ENCODE measurements at places on chromosomes 2 and 18. TPM values are rescaled to one million over a fixed set of nuclear protein-coding genes. Genes with fewer than 3 reads are reported as not detected.

The ADCY3 gene
- 12.1 TPM for total RNA-seq

The FSIP2 gene
- 0.10 TPM for total RNA-seq

The IL1RN gene
- total RNA-seq = 0.24 TPM

The ZSWIM2 gene
- not detected for total RNA-seq

The FAM117B gene
- total RNA-seq = 1.0 TPM

The TDRD15 gene
- not detected for total RNA-seq

The PARD6G gene
- total RNA-seq = 1.3 TPM

The LIPG gene
- total RNA-seq = 2.2 TPM

The NAT8 gene
- not detected for total RNA-seq

DNA sequence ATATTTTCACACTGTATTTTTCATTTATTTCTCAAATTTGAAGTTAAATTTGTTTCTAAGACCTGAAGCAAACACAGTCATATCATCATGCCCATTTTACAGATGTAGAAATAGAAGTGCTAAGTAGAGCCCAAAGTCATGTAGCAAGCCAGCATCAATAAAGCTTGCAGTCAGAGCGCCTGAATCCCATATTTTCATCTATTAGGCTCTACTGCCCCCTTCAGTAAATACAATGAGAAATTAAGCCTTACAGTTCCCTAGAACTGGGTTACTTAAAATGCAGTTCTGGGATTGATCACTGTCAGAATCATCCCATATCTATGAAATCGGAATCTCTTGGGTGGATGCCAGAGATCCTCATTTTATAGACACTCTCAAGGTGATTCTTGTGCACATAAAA, 419.9 kb downstream of the TGIF1 start:
- no peak for DNase-seq

GRCh38 chr2:232652505-232652851, 19.1 kb downstream of the EFHD1 start:
- no peak for DNase-seq

GRCh38 chr2:226115832-226116200, 683.8 kb downstream of the IRS1 start:
- no peak for DNase-seq

- DNase-seq = no peak
These were observed 226.1 kb upstream of the KLHL14 start for GRCh38 chr18:32998921-32999320.

GRCh38 chr2:230968921-230969658, 26.8 kb upstream of the SPATA3 start:
- no peak for DNase-seq

GRCh38 chr18:1539276-1539675, 634.6 kb downstream of the ADCYAP1 start:
- DNase-seq = no peak

DNA sequence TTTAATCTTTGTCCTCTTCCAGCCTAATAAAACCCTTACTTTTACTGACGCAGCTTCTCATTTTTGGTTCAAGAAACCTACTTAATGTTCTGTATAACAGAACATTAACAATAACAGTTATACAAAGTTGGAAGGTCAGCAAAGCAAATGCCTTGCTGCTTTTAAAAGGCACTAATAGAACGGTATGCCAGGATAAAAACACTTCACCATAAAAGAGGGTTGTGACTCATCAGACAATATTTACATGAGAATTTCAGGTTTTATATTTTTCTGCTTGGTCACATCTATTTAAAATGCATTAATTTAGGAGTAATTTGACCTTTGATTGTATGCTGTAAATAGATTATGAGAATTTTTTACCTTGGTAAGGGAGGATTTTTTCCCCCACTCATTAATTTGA, 3.0 kb downstream of the KLHL41 start:
- no peak for DNase-seq

DNA sequence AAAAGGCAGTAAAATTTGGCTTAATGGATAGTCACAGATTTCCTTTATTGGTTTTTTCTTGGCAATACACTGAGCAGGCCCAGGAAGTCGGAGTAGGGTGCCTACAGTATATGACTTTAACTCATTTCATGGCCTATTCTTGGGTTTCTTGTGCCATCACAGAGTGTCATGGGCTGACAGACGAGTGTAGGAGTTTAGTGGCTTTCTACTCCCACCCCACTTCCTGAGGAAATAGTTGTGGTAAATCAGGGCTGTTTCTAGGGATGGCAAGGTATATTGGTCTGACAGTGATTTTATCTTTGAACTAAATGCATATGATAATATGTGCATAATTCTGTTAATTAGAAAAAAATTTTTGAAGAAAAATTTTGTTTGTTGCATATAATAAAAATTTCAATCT, 100.1 kb downstream of the PLCL1 start:
- no peak for DNase-seq

DNA sequence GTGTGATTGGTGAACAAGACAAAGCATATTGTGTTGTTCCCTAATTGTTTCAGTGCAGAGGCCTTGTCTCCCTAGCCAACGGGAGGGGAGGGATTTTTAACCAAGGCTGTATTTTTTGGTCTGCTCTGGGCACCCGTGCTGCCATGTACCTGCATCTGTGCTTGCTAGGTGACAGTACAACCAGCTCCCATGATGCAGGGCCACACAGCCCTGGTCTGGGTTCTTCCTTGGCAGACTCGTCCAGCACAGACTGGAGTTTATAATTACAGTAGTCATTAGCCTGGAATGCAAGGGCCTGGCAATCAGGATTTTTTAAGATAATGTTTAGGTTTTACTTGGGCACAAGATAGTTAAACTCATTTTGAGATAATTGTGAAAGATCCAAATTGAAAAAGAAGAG, 36.4 kb downstream of the TCF7L1 start:
- DNase-seq = no peak

DNA sequence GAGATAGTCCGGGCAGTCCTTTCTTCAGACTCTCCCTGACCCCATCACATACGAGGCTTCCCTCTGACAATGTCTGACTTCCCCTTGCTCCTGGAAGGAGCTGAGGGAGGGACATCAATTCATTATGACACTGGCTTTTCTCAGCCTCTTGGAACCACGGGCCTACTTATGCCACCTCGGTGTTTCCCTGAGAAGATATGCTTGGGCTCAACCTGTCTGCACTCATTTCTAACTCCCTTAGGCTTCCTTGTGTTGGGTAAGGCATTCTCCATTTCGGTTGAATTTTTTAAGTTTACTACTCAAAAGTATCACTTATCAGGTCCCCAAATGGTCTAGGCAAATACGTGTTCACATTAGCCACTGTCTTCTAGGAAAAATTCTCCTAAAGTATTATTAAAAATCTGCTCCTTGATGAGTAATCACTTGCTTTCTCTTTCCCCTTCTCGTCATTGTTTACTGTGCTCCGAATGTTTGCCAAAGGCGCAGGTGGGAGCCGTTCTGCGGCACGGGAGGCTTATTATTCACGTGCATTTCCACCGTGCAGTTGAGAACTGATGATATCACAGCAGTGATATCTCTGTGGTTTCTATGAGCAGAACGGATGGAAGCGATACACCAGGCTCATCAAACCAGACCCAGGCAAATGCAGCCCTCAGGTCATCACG, 33.1 kb downstream of the ARL4C start:
- DNase-seq = no peak

DNA sequence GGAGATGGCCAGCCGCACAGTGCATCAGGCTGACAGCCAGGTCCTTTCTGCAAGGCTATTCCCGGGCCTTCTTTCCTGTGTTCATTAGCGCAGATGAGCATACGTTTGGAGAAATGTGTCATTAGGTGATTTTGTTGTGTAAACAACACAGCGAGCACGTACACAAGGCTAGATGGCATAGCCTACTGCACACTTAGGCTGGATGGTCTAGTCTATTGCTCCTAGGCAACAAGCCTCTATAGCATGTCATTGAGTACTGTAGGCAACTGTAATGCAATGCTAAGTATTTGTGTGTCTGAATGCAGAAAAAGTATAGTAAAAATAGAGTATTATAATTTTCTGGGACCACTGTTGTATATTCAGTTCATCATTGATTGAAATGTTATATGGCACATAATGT, 50.9 kb upstream of the PHLPP1 start:
- no peak for DNase-seq

DNA sequence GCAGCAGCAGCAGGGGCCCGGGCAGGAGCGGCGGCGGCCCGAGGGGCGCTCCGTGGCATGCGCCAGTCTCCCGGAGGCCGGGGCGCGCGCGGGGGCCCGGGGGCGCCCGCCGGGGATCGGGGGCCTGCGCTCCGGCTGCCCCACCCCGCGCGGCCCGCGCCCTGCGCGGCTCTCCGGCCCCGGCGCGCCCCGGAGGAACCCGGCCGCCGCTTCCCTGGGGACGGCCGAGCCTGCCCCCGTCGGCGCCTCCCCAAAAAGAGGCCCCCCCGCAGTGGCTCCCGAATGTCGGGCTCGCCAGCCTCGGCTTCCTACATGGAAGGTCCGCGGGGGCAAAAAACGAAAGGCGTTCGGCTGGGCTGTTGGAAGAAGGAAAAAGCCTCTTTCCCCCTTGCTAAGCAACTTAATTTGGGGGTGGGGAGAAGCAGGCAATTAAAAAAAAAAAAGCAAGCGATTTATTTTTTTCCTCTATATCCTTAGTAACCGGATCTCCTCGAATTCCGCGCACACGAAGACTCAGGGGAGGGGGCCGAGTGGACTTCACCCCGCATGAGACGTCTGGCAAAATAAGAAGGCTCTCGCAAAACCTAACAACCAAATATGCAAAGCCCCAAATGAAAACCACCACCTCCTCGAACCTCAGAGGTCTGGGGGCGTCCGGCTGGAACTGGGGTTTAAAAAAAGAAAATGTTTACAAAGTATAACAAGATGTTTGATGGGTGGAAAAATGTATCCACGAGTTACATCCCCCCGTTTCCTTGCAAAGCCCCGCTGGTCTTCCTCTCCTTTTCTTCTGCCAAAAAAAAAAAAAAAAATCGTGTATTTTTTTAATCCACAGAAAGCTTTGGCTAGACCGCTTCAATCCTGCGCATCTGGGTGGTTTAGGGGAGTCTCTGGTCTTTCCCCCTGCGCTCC, at the start of gene SMAD7:
Gene SMAD7, minus strand, starts transcription at position 430 of the 912 bp plus-strand sequence. CDS start 541 bp downstream, outside the sequence.
- DNase-seq = peak; percentile 56

- no peak for DNase-seq
These were observed 586.0 kb upstream of the VRK2 start for GRCh38 chr2:57460396-57461276.

- DNase-seq = no peak
These were observed 255.7 kb downstream of the CELF4 start for GRCh38 chr18:37309861-37310260.

GRCh38 chr2:135048122-135048521, 875 bp upstream of the MAP3K19 start:
- no peak for DNase-seq

GRCh38 chr2:230944123-230944653, 19.1 kb upstream of the GPR55 start:
- no peak for DNase-seq

DNA sequence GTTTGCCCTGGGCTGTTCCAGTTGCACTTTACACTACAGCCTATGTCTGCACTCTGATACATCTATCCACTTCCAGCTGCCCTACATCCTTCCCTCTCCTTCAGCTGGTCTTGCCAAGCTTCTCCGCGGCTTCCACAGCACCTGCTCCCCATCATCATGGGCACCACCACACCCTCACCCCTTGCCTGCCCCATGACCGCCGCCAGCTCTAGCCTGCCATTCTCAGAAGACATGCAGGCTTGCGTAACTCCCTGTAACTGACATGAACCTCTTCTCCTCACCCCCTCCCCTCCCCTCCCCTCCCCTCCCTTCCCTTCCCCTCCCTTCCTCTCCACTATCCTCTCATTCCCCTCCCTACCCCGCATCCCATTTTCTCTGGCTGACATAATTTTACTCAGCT, 46.0 kb downstream of the PAX8 start:
- DNase-seq = no peak

GRCh38 chr2:28394997-28395333, 2.3 kb downstream of the FOSL2 start:
- no peak for DNase-seq

DNA sequence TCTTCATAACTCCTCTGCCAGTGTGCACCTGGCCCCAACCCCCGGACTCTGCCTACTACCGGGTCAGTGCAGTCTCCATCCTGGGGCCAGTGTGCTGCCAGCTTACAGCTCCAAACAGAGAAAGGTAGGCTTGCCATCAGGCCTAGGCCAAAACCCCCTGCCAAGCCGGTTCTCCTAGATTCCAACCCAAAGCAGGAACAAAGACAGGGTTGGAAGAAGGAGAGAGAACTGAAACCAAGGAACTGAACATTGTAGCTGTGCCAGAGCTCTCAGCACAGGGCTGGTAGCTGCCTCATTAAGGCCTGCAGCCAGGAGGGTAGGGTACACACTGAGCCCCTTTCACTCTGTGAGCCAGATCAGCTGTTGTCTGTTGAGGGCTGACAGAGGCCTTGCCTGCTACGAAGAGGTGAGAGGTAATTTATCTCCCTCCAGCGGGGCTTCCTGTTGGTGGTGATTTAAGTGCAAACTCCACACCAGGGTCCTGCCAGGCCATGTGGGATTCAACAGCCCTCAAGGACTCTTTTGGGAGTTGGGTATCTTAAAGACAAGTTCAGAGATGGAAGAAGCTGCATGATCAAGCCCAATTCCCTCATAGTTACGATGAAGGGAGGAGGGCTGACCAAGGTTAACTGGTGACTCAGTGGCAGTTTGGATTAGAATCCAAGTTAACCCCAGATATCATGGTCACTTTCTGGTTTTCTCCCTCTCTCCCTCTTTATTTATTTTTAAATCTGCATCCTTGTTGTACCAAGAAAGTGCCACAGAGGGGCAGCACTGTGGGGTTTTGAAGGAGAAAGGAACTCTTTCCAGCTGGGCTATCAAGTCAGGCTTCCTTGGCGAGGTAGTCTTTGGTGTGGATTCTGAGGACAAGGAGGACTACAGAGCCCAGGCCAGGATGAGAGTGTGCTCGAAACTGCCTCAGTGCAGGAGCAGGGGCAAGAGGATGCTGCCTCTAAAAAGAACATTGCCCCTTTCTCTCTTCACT, 48.1 kb downstream of the CYRIA start:
- no peak for DNase-seq

DNA sequence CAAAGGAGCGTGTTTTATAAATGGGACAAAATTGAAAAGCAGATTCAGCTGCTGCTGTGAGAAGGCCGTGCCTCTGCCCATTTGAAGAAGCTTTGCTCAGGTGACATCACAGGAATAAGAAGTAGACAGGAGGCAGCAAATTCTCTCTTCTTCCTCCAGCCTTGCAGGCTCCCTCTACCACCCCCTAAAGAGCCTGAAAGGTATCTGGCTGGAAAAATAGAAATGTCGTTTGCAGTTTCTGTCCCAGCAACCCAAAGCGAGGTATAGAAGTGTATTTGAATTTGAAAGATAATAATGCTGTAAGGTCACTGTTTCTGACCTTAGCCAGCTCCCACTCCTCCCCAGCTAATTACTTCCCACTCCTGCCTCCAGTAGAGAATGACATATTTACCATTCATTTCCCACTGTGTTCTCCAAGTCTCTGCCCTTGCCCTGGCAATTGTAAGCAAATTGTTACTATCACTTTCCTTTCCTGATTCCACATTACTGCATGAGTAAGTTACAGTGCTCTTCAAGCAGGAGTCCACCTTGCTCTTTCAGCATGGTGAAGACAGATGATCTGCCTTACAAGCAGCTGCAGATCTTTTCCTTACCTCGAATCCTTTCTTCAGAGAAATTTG, 56.8 kb upstream of the RASGRP3 start:
- DNase-seq = no peak

Measured in psoas muscle (tissue), 8 donors.